ENCODE measurements at places on chromosomes 5 and 9.

DNA sequence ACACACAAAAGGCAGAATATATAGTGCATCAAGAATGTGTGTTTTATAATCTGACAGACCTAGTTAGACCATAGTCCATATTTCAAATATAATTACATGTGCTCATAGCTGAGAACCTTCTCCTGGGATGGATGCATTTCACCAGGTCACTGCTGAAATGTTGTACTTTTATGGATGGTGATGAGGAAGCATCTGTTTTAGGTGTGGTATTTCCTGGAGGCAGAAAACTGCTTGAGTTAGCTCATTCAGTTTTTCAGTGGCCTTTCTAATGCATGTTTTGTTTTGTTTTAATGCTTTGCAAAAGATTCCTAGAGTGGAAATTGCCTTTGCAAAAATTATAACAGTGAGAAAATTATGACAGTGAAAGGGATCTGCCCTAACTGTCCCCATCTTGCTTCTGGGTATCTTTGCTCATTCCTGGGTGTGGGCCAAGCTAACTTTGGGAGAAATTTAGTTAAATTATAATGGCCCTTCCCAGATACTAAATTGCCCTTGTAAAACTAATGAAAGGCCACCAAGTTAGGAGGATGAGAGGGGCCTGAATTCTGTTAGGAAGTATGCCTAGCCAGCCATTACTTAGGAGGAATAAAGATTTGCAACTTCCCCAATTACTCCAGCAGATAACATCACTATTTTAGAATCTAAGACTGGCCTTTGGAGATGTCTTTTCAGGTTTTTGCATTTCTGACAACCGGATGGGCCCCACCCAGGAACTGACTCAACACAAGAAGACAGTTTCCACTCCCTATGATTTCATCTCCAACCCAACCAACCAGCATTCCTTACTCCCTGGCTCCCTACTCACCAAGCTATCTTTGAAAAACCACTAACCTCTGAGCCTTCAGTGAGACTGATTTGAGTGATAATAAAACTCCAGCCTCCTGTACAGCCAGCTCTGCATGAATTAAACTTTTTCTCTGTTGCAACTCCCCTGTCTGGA is 7.0 kb upstream of the IL12B start:
- DNase-seq = no peak

GRCh38 chr9:98611319-98611718 is 97.4 kb downstream of the GABBR2 start:
- no peak for DNase-seq

DNA sequence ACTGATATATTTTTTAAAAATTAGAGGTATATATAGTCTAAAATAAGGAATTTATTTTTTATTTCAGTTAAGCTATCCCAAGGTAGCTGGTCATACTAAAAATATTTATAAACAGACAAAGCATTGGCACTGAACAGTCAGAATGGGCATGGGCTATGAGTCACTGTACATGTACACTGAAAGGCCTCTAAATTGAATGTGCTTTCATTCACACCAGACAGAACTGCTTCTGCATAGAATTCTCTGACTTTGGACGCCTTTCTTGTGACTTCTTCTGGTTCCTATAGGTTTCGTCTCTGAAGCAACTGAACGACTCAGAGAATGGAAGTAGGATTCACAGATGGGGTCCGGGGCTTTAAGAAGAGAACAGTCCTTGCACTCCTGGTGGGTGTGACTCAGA is 394.8 kb upstream of the MEF2C start:
- DNase-seq = no peak

DNA sequence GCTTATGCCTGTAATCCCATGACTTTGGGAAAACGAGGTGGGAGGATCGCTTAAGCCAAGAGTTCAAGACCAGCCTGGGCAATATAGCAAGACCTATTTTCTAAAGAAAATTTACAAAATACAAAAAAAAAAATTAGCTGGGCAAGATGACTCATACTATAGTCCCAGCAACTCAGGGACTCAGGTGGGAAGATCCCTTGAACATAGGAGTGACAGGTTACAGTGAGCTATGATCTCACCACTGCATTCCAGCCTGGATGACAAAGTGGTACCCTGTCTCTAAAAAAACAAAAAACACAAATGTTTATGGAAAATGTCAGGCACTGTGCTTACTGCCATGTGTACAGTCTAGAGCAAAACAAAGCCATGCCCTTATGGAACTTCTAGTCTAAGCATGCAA is 823.3 kb upstream of the DMAC1 start:
- DNase-seq = no peak

GRCh38 chr9:130539420-130540223 is 39.8 kb upstream of the FUBP3 start:
- no peak for DNase-seq

DNA sequence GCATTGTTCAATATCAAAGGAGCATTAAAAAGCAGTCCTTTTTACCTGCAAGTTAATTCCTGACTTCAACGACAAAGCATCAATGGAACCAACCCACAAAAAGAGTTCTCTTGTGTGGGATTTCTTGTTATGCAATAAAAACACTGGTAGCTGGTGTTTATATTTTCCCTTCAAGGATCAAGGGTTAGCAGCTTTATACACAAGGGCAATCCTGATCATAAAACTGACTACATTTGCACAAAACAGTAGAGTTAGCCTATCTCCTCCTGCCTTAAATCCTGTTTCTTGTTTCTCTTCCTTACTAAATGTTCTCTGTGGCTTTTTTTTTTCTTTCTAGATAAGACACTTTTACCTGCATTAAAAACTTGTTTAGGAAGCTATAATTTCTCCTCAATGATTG is 306.4 kb downstream of the SLCO4C1 start:
- DNase-seq = no peak

GRCh38 chr9:122349201-122349600 is 21.6 kb upstream of the PTGS1 start:
- no peak for DNase-seq

- DNase-seq = no peak
Measured at GRCh38 chr9:33124751-33125381, 42.3 kb downstream of the B4GALT1 start.

- DNase-seq = no peak
Measured at GRCh38 chr5:72117307-72117706, 10.0 kb downstream of the MAP1B start.
